ENCODE measurements at places on chromosomes 4 and X.

DNA sequence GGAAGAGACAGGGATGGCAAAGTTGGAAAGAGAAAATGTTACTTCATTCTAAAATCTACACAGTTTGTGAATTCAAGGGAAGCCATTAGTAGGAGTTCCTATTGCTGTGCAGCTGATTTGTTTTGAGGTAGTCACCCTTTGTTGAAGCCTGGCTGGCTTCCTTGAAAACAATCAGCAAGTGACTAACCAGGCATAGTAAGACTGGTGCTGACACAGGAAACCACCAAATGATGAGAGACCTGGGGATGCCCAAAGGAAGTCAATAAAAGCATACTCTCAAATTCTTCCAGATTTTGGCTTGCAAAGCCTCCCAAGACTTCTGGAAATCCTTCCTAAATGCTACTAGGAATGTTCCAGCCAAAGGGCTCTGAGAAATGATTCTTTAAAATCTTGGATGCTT, 23.9 kb upstream of the PRDM8 start:
- no peak for DNase-seq

GRCh38 chr4:5683566-5683965, 24.8 kb downstream of the EVC2 start:
- no peak for DNase-seq

DNA sequence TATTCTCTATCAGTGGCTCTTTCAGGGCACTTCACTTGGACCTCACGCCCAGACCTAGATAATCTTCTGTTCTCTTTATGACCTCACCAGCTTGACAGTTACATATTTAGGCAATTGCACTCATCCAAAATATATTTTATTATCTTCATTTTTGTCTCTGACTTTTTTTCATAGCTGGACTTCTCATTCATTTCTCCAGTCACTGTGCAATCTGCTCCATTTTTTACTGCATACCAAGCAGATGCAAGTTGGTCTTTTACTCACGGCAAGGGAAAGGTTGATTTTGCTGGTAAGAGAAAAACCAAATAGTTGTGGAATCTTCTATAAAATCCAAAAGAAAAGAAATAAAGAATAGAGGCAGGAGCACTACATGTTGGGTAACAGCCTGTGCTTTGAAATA, 31.7 kb downstream of the MAD2L1 start:
- no peak for DNase-seq

DNA sequence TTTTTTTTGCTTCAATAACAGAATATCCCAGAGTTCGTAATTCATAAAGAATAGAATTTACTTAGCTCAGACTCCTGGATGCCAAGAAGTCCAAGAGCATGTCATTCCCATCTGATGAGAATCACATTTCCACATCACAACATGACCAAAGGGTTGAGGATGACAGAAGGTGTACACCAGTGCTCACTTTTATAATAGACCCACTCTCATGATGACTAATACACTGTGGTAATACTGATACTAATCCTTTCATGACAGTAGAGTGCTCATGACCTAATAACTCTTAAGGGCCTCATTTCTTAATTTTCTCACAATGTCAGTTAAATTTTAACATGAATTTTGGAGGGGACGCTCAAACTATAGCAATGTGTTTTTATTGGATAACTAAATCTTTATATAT, 69.2 kb downstream of the ZNF732 start:
- no peak for DNase-seq

DNA sequence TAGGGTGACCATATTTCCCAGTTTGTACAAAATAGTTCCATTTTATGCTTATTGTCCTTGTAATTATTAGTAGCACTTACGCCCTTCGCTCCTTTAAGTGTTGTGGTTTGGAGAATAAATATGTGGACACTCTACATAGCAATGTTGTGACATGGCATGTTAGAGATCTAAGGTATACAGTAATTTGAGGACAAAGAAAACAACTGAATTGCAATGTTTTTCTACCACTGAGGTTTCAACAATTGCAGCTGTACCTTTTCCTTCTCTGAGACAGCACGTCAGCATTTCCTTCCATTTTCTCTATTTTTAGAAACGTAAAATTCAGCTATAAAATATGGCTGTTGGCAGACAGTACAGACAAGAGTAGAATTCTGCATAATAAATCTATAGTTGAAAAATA, 323.1 kb downstream of the MAPK10 start:
- no peak for DNase-seq

- no peak for DNase-seq
Observed at GRCh38 chr4:69092190-69092589, 4.1 kb upstream of the UGT2B7 start.

DNA sequence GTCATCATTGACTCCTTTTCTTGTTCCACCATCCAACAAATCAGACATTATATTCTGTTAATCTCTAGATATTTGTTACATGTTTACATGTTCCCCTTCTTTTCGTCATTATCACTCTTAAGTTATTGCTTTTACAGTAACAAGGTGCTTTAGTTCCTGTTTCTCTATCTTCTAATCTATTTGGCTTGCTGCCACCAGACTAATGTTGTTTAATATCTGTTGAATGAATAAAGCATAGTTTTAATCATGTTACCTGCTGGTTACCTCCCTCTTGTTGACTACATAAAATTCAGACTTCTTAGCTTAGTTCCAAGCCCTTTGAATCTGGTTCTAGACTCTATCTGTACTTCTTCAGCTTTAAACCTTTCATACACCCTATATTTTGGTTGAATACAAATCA, 129.8 kb upstream of the TRIM2 start:
- DNase-seq = no peak

DNA sequence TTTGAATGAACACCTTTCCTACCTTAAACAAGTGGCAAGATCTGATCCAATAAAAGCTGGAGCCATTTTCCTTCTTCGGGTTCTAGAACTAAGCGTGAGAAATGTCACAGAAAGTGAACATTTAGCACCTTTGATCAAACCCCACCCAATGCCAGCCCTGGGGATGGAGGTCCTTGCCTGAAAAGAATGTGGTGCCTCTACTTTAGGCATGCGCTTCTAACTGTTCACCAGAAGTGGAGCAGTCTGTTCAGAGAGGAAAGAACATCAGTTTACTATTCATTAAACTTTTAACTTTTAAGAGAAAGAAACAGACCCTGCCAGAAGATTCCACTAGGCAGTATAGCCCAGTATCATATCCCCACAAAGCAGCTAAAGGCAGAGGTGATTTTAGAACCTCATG, 75.9 kb downstream of the INTS12 start:
- DNase-seq = no peak

DNA sequence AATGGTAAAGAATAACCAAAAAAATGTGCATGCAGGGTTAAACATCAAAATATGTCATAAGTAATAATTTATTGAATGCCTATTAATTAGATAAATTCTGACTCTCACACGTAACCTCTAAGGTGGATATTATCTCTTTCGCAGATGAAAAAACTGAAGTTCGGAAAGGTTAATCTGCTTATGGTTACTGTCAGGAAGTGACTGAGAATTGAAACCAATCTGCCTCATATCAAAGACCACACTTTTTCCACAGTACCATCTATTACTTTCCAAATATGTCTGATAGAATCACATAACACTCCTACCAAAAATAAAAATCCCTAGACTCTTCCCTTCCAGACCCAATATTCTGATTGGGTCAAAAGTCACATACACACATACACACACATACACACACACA, 6.2 kb downstream of the CHIC2 start:
- DNase-seq = no peak

GRCh38 chr4:169220447-169220846, 50.3 kb downstream of the SH3RF1 start:
- DNase-seq = no peak

DNA sequence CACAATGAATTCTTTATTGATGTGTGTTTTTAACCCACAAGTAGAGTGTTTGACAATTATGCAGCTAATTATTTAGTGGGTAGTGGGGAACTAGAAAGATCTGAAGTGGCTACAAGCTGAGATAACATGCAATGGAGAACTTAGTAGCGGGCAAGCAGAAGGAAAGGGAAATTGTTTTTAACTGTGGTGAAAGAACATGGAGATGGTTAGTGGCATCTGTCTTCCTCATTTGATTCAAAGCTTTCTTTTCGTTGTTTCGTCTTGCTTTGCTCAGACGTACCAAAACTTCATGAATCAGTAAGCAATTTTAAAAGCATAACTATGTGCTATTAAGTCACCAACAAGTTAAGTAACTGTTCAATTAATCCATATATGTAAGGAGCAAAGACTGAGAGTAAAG, 169.9 kb downstream of the BANK1 start:
- no peak for DNase-seq

GRCh38 chr4:124594945-124595344, 117.6 kb downstream of the ANKRD50 start:
- no peak for DNase-seq

DNA sequence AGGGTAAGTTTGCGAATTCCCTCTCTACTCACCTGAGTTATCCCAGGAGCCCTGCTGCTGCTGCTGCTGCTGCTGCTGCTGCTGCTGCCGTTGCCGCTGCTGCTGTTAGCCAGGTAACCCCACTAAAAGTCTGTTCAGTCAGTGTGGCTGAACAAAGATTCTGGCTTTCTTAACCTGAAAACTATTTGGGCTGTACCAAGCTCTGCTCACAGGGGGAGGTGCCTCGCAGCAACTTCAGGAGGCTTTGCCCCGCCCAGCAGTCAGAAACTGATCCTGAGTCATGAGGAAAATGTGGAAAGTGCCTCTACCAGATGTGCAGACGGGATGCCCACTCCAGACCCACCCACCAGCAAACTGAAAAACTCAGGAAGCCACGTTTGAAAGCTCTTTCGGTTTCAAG, at the start of gene CAPN6:
TSS of gene CAPN6 (minus strand) at position 145 of the 400 bp plus-strand sequence. CDS start 6,547 bp downstream, outside the sequence.
- no peak for DNase-seq

DNA sequence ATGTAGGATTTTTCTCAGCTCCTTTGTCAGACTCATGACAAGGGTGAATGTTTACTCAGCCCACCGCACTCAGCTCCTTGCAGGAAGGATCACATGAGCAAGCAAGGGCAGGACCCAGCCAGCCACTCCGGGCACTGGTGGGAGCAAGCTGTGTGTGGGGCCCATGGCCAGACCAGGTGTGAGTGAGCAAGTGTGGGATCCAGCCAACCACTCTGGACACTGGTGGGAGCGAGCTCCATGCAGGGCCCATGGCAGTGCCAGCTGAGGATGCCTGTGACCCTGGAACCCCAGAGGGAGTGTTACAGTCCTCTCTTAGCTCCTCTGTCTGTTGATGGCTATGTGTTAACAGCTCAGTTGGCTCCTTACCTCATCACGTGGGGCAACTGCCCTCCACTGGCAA, 2750.6 kb downstream of the PCDH7 start:
- no peak for DNase-seq

- DNase-seq = no peak
Observed at GRCh38 chr4:73741750-73742489, 1.6 kb downstream of the CXCL8 start.

DNA sequence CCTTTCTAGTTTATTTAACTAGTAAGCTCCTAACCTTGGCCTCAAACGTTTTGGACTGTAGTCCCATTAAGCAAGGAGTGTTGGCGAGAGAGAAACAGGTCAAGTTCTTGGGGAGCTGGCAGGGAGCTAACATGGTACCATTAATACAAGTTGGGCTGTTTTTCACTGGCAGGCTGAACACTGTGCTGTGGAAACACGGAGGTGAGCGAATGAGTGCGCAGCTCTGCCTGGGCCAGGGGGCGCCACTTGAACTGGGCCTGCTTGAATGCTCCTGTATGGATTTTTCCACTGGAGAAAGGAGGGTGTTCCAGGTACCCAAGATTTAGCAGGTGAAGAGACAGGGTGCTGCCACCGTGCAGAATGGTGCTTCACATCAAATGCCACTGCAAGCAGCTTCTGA, 7.4 kb upstream of the SMS start:
- no peak for DNase-seq

GRCh38 chr4:170374770-170375169, 285.0 kb upstream of the AADAT start:
- no peak for DNase-seq

DNA sequence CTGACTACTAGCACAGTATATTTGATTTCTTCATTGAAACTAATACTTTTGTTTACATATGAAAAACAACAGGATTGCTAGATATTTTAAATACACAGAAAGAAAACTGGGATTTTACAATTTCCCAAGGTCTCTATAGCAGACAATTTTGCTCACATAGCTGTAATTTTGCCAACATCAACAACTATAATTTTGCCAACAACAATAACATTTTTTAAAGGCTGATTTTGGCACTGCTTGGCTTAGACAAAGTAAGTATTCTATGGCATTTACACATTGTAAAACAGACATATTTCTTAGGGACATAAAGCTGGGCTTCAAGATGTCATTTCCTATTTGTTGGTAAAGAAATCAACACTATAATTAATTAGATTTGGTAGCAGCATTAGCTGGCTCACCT, 922.1 kb downstream of the RAB28 start:
- no peak for DNase-seq

DNA sequence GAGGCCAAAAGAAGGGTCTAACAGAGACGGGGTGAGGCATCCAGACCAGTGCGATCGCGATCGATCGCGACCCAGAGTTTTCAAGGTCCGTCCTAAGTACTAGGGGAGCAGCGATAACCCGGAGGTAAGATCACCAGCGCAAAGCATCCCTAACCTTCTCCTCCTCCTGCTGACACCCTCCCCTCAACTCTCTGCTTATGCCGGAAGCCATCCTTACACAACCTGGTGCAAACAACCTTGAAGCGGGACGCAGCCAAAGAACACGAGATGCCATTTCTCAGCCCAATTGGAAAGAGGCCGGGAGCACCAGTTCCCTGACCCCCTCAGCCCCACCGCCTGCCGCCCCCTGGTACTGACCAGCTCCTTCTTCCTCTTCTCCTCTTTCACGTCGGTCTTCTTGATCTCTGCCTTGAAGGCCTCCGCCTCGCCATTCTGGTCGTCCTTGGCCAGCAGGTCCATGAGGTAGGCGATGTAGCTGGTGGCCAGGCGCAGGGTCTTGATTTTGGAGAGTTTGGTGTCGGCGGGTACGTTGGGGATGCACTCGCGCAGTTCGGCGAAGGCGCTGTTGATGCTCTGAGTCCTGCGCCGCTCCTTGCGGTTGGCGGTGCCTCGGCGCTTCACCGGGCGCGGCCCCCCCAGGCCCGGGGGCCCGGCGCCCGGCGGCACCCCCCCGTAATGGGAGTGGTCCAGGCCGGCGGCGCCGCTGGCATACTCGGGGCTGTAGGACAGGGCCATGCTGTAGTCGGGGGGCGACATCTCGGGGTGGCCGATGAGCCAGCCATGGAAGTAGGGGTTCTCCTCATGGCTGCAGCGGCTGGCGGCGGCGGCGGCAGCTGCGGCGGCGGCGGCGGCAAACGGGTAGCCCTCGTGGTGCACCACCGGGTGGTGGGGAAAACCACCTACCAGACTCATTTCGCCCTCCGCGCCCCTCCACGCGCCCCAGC, 1.4 kb downstream of the HAND2 start:
- DNase-seq = no peak

GRCh38 chr4:84063619-84064018, 435.5 kb downstream of the NKX6-1 start:
- no peak for DNase-seq
